Activated CD4-positive, alpha-beta T cell treated with anti-CD3 and anti-CD28 coated beads, Interleukin-2, amount 10 ng/mL, durations not matched to agents 7 days and 5 days (primary cell): ENCODE measurements at places on chromosomes 4 and X.

DNA sequence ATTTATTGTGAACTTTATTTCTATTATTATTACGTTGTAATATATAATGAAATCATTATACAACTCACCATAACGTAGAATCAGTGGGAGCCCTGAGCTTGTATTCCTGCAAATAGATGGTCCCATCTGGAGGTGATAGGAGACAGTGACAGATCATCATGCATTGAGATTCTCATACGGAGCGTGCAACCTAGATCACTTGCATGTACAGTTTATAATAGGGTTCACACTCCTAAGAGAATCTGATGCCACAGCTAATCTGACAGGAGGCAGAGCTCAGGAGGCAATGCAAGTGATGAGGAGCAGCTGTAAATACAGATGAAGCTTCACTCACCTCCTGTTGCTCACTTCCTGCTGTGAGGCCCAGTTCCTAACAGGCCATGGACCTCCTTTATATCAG lies 2170.2 kb downstream of the PCDH7 start:
- H3K27ac ChIP-seq = no peak overlapping the region
- no peak for DNase-seq
- no peak overlapping the region for H3K4me3 ChIP-seq

- no peak overlapping the region for H3K27ac ChIP-seq
- H3K4me3 ChIP-seq = no peak overlapping the region
- DNase-seq = no peak
- no peaks in the 10 kb centered on the region for H3K4me1 ChIP-seq
- no peaks in the 10 kb centered on the region for H3K36me3 ChIP-seq
- H3K27me3 ChIP-seq = no peaks in the 10 kb centered on the region
Observed at GRCh38 chr4:156894234-156894633, 77.4 kb downstream of the PDGFC start.

DNA sequence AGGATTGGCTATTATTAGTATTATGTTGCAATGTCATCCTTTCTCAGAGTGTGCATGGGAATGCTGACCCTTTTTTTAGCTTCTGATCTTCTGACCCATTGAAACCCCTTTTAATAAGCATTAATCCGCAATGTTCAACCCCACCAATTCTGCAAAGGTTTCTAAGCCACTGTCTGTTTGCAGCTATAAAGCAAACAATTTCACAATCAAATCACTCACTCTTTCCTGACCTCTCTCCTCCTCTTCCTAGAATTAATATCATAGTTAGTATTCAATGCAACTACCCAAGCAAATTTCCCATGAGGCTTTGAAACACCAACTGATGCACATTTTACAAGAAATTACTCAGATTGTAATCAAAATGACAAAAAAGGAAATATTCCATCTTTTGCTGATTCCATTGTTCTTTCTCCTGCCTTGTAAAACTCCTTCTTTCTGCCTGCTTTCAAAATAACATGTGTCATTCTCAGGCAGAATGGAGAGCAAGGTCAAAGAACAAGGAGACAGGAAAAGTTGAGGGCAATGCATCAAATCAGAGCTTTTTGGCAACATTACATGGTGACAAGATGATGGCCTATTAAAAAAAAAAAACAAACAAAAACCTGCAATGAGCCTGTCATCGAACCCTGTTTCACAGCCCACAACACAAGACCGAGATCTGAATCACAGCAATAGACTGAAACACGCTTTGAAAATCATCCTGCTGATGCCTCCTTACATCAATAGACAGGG lies 253.2 kb upstream of the AR start:
- no peaks in the 10 kb centered on the region for H3K27me3 ChIP-seq
- no peak for DNase-seq
- no peaks in the 10 kb centered on the region for H3K4me1 ChIP-seq
- H3K27ac ChIP-seq = no peak overlapping the region

DNA sequence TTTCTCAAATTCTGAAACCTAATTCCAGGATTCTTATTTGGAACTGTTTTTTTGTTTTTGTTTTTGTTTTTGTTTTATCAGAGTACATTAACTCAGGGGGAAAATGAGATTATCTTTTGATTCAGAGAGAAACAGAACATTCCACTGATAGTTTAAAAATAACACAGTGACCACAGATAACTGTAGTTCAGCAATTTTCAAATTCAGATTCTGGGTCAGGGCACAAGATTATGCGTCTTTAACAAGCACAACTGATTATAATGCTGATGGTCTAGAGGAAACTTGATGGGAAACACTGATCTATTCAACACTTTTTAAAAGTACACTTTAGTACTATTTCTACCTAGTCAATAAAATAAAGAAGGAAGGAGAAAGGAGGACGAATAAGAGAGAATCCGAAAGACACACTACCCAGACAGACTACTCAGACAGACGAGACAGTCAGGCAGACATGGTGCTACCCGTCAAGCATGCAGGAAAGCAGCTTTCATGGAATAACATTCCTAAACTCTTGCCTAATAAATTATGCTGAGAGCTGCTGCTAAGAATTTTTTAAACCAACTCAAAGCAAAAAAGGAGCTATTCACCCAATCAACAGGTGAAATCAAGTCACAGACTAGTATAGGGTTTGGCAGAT lies 59.0 kb downstream of the APBB2 start:
- peaks cover 3% of the 10 kb centered on the region for H3K27me3 ChIP-seq
- H3K4me1 ChIP-seq = no peaks in the 10 kb centered on the region
- no peaks in the 10 kb centered on the region for H3K36me3 ChIP-seq
- H3K4me3 ChIP-seq = no peak overlapping the region
- no peak for DNase-seq
- H3K27ac ChIP-seq = no peak overlapping the region

DNA sequence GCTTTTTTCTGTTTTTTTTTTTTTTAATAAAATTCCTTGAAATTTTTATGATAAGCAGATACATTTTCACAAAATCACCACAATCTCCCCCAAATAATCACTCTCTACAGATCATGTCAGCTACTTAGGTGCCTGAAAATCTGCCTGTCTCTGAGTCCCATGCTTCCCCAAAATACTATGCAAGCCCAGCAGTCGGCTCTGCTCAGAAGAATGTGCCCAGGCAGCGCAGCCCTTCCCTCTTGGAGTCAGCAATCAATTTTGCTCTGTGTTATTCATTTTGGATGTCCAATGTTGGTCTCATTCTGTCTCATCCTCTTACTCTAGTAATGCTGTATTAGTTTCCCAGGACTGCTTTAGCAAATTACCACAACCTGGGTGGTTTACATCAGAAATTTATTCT lies 24.9 kb upstream of the C1QTNF7 start:
- no peak overlapping the region for H3K27ac ChIP-seq
- peaks cover 29% of the 10 kb centered on the region for H3K4me1 ChIP-seq
- no peak overlapping the region for H3K4me3 ChIP-seq
- no peak for DNase-seq

- H3K4me1 ChIP-seq = no peaks in the 10 kb centered on the region
- DNase-seq = no peak
- no peaks in the 10 kb centered on the region for H3K27me3 ChIP-seq
- no peaks in the 10 kb centered on the region for H3K36me3 ChIP-seq
- H3K4me3 ChIP-seq = no peak overlapping the region
Observed at GRCh38 chrX:68671221-68671620, 23.8 kb downstream of the STARD8 start.

DNA sequence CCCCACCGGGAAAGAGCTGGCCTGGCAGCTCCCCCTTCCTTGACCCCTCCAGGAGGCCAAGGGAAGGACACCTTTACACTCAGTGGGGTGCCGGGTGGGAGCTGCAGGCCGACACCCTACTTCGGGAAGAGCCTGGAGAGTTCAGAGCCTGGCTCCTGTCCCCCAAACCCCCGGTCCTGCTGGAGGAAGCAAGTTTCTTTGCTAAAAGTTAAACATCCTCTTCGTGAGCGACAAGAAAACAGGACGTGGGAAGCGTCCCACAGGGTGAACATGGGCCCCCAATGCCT lies 2.4 kb upstream of the FTSJ1 start:
- peaks cover 49% of the 10 kb centered on the region for H3K4me1 ChIP-seq
- no peaks in the 10 kb centered on the region for H3K27me3 ChIP-seq
- no peak for DNase-seq
- H3K4me3 ChIP-seq = no peak overlapping the region

DNA sequence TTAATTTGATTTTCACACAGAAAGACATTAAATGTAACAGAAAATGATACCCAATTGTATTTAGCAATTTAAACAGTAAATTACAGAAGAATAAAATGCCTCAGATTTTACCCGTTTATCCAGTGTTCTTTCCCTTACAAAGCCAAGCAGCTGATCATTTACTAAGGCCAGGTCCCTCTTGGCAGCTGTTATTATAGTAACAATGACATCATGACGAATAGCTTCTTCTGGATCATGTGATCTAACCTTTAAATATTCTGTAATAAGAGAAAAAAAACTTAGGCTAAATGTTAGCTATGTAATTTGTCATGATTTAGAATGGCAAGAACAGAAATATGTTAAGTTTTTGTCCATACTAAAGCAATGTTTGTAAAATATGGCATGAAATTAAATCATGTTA lies 69.4 kb downstream of the PDS5A start:
- peaks cover 25% of the 10 kb centered on the region for H3K36me3 ChIP-seq
- H3K4me1 ChIP-seq = peaks cover 3% of the 10 kb centered on the region
- no peaks in the 10 kb centered on the region for H3K27me3 ChIP-seq
- no peak overlapping the region for H3K27ac ChIP-seq
- DNase-seq = no peak

GRCh38 chrX:70022616-70023015 lies 27.1 kb downstream of the AWAT2 start:
- no peak overlapping the region for H3K4me3 ChIP-seq
- H3K27me3 ChIP-seq = peaks cover 6% of the 10 kb centered on the region
- no peak overlapping the region for H3K27ac ChIP-seq

- no peaks in the 10 kb centered on the region for H3K27me3 ChIP-seq
- no peaks in the 10 kb centered on the region for H3K4me1 ChIP-seq
- no peak overlapping the region for H3K27ac ChIP-seq
- H3K4me3 ChIP-seq = no peak overlapping the region
- no peak for DNase-seq
- no peaks in the 10 kb centered on the region for H3K36me3 ChIP-seq
Observed at GRCh38 chrX:7876957-7877356, 34.0 kb downstream of the VCX start.

DNA sequence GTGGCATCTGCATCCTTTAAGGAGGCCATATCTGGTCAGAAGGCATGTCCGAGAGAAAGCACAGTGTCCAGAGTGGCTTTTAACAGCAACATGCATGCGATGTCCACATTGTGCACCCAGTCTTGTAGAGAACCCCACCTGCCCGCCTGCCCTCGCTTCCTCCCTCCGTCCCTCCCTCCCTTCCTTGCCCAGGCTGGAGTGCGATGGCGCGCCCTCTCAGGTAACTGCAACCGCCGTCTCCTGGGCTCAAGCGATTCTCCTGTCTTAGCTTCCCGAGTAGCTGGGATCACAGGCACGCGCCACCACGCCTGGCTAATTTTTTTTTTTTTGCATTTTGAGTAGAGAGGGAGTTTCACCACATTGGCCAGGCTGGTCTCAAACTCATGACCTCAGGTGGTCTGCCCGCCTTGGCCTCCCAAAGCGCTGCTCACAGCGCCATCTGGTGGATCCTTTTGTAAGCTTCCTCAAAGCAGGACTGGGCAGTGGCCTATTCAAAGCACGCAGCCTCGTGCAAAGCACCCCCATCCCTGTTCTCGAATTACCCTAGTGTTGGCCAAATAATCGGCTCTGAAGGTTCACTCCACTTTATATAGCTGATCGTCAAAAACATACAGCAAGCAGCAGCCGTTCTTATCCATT lies 15.0 kb downstream of the BRCC3 start:
- H3K27me3 ChIP-seq = no peaks in the 10 kb centered on the region
- DNase-seq = peak; percentile 39
- H3K4me1 ChIP-seq = peaks cover 6% of the 10 kb centered on the region
- H3K4me3 ChIP-seq = no peak overlapping the region

- H3K4me3 ChIP-seq = no peak overlapping the region
- H3K4me1 ChIP-seq = no peaks in the 10 kb centered on the region
- H3K27ac ChIP-seq = no peak overlapping the region
- H3K36me3 ChIP-seq = no peaks in the 10 kb centered on the region
Observed at GRCh38 chr4:76453232-76453631, 18.2 kb downstream of the SHROOM3 start.
